ENCODE measurements at places on chromosomes 3 and 15. TPM values are rescaled to one million over a fixed set of nuclear protein-coding genes. Genes with fewer than 3 reads are reported as not detected.

GRCh38 chr15:43246261-43246774, 20.4 kb downstream of the TGM5 start:
- no peak for DNase-seq

DNA sequence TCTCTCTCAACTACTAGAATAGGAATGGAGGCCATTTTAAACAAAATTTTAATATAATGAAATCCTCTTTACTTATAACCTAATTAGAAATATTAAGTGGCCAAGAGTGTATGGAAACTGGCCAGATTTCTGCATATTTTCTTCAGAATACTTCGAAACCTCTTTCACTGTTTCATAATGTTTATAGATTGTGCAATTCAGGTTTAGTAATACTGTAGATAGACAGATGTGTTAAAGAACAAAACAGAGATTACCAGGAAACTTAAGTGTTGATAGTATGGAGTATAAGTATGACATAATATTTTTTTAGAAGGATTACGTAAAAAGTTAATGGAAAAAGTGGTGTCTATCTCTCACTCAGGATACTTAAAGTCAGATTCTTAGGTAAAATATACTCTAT, 4.7 kb downstream of the ABHD5 start:
- no peak for DNase-seq

The GHSR gene
- total RNA-seq, result not detected

- DNase-seq, result no peak
Measured at GRCh38 chr3:173096994-173097785, 43.8 kb downstream of the SPATA16 start.

The CLSTN2 gene
- 0.64 TPM for total RNA-seq

GRCh38 chr3:64097920-64098319, 74.6 kb upstream of the PSMD6 start:
- no peak for DNase-seq

DNA sequence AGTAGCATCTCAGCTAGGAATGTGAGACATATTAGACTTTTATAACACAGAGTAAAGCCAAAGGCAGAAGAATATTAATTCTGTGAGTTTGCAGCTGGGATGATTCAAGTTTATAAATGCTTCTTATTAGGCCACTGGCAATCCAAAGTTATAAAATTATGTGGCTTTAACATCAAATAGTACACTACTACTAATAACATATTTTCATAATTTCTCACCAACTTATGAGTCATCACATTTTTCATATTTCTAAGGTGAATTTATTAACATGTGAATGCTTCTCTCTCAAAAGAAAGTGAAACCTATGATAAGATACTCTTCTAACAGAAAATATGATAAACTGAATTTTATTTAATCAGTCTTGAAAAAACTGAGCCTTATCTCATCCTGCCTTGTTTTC, 1348.2 kb upstream of the ALCAM start:
- no peak for DNase-seq

- no peak for DNase-seq
Measured at GRCh38 chr3:186775999-186776398, 7.4 kb upstream of the EIF4A2 start.

- DNase-seq, result peak; percentile 93
Measured at GRCh38 chr3:186241910-186242821, 119.9 kb downstream of the DGKG start.

GRCh38 chr15:80997692-80998091, 3.0 kb upstream of the TLNRD1 start:
- peak; percentile 53 for DNase-seq

GRCh38 chr3:116939091-116939490, 229.5 kb downstream of the TUSC7 start:
- no peak for DNase-seq

The GOLGA8Q gene
- not detected for total RNA-seq

The SCAANT1 gene
- total RNA-seq, result not detected

The KLF15 gene
- total RNA-seq, result 0.26 TPM

The RETNLB gene
- not detected for total RNA-seq

DNA sequence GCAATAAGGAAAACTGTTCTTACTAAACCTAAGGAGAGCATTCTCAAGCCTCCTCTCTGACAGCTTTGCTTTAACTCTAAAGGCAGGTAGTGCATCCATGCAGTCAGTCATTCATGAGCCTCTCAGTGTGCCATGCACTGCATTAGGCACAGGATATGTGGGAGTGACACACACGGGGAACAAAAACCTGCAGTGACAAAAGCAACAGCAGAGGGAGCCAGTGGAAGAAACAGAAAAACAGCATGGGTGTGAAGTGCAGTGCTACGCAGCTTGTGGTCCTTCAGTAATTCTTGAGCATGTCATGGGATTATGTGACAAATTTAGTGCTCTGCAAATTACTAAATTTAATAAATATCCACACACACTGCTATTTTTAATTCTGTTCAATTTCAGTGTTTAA, 230.7 kb downstream of the BBX start:
- peak; percentile 15 for DNase-seq

DNA sequence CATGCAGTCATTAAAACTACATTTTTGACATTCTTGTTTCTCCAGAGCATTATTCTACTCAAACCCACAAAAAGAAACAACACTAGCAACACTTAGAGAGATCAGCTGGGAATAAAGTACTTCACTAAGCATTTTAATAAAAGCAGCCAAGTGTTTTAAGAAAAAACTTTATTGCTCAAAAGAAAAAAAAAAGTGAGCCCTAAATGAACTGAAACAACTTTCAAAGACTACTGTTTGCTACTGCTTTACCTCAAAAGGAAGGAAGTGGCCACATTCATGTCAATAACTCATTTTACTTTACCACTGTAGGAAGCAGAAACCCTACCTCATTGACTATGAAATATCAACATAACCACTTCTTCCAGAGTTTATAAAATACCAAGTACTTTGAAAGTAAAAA, 91.3 kb downstream of the UACA start:
- no peak for DNase-seq

DNA sequence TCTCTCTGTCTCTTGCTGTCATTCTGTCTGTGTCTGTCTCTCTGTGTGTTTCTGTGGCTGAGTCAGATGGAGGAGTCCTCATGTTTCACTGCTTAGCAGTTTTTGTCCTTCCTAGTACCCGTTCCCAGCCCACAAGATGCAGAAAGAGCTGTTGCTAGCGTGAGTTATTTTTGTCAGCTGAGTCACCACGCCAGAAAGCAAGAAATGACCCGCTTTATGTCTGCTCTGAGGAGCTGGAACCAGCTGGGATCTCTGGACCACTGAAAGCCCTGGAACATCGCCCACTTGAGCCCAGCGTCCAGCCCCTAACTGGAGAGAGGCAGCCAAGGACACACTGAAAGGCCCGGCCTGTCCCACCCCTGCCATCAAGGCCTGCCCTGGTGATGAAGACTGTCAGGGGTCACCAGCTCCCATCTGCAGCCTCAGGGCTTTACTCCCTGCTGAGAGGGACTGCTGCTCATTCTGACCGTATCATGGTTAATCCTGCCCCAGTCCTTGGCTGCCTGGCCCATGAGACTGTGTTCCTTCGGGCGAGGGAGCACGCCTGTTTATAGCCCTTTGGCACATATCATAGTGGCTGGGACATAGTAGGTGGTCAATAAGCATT, 101.7 kb upstream of the TPM1 start:
- DNase-seq, result peak; percentile 92

DNA sequence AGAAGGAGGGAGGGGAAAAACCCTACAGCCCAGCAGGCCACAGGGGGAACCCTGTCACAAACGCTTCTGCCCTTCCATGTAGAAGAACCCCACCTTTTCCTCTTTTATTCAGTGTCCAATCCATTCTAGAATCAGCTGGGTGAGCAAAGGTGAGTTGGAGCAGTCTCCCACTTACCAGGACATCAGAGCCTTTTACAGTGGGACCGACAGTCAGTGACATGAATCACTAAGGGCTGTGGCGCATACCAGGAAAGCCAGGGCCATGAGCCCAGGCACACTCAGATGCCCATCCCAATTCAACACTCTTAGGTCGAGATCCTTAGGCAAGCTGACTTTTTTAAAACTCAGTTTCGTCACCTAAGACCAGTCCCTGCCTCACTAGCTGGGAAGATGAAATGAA, 146.1 kb downstream of the AQP9 start:
- no peak for DNase-seq

DNA sequence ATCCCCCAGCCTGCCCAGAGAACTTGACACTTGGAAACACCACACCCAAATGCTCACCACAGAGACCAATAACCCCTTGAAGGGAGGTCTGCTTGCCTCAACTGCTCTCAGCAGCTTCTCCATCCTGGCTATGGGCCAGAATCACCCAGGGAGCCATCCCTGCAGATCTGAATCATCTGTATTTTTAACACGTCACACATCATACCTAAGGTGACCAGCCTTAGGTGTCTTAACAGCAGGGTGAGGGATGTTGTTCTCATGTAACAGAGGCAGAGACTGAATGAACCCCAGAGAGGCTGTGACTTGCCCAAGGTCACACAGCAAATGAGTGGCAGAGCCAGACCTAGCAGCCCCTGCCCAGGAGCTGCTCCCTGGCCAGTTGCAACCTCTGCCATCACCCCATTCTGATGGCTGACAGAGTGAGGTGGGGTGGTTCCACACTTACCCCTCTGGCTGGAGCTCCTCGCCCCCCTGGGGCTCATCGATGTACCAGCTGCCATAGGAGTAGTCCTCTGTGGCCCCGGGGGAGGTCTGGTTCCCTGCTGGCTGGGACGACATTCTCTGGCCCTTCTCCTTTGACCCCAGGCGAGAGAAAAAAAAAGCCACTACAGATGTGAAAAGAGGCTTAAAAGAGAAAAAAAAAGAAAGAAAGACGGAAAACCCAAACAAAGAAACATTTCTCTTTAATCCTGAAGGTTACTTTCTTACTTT, 722 bp downstream of the STRA6 start:
- no peak for DNase-seq

DNA sequence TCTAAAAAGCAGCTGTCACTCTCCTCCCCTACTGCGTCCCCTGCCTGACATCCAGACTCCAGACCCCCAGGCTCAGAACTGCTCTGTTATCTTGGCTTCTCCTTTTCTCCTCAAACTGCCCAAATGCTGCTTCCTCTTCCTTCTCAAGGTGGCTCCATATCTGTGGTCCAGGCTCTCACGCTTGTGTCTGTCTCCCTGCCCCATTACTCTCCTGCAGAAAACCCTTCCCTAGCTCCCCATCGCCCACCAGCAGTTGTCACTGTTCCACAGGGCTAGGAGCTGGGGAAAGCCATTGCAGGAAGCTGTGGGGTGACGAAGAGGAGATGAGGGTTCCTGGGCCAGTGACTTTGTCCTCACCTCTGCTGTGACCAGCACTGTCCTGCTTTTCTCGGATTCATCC, 30.7 kb upstream of the CGNL1 start:
- no peak for DNase-seq

The LDHAL6B gene
- not detected for total RNA-seq

The CLRN1 gene
- total RNA-seq, result not detected

The THRB gene
- total RNA-seq, result not detected

The ISG20 gene
- total RNA-seq, result 19.2 TPM

DNA sequence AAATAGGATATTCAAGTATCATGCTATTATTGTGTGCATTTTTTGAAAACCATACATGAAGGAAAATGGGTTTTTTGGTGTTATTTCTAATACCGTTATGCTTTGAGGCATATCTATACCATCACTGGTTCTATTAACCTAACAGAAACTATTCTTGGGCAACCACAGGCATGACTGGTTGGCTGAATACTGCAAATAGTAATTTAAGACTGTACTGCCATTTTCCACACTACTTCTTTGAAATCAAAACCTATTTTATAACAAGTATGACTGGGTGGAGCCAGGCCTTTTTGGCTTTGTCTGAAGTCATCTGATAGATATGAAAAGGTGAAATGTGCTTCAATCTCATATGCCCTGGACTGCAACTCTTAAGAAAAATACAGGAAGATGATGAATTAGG, 115.1 kb downstream of the ULK4 start:
- no peak for DNase-seq

GRCh38 chr3:112061152-112061551, 25.0 kb upstream of the C3orf52 start:
- no peak for DNase-seq

GRCh38 chr3:189334064-189334920, 162.5 kb downstream of the TPRG1 start:
- DNase-seq, result no peak

GRCh38 chr15:41804361-41804760, 23.5 kb upstream of the JMJD7 start:
- DNase-seq, result no peak

The CXCR6 gene
- total RNA-seq, result not detected

DNA sequence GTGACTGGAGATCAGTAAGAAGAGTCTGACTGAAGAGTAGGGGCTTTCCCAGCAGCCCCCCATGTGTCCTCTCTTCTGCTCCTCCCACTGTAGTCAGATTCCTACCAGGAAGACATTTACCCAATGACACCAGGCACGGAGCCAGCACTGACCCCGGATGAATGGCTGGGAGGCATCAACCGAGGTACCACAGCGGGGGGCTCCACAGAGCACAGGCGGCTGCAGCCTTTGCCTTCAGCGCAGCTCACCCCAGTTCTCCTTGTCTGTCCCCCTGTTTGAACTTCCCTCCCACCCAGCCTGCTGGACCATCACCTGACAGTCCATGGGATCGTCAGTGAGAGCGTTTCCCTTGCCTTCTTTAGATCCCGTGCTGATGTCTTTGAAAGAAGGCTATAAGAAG, 101.6 kb downstream of the ANP32A start:
- no peak for DNase-seq

GRCh38 chr3:52197499-52197841, 490 bp upstream of the ALAS1 start:
- DNase-seq, result no peak

DNA sequence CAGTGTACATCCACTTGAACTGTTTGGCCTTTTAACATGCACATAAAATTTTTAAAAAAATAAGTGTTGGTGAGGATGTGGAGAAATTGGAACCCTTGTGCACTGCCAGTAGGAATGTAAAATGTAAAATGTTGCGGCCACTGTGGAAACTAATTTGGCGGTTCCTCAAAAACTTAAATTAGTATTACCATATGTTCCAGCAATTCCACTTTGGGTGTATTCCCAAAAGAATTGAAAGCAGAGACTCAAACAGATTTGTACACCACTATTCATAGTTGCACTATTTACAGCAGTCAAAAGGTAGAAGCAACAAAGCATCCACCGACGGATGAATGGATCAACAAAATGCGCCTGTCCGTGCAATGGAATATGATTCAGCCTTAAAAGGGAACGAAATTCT, 55.2 kb upstream of the SEC61A1 start:
- no peak for DNase-seq

GRCh38 chr15:76340198-76340802, 3.7 kb downstream of the ISL2 start:
- peak; percentile 42 for DNase-seq

DNA sequence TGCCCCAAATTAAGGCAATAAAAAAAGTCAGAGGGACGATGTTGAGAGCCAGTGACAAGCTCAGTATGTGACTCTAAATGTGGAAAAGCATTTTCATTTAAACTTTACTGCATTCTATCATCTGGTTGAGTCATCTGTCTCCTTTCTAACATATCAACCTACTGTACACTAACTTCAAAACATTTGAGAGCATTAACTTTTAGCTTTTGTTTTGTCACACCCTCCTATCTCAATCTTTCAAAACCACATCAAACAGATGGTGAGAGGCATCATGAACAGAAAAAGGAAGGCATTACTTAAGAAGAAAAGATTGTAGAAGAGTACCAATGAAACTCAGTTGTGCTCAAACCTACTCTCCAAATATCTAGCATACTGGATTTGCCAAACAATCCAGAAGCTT, 4.8 kb downstream of the LRRC58 start:
- no peak for DNase-seq

- no peak for DNase-seq
Measured at GRCh38 chr15:46080016-46080415, 445.2 kb downstream of the SQOR start.

The ITIH1 gene
- total RNA-seq, result not detected

The IL17RE gene
- total RNA-seq, result not detected
